ENCODE measurements at places on chromosomes 7 and 10.

GRCh38 chr7:46557781-46558180 is 636.7 kb upstream of the IGFBP3 start:
- no peak for DNase-seq

GRCh38 chr10:49277973-49278372 is 21.0 kb upstream of the C10orf71 start:
- no peak for DNase-seq

- no peak for DNase-seq
Measured at GRCh38 chr10:72248468-72249151, 25.1 kb upstream of the DDIT4 start.

DNA sequence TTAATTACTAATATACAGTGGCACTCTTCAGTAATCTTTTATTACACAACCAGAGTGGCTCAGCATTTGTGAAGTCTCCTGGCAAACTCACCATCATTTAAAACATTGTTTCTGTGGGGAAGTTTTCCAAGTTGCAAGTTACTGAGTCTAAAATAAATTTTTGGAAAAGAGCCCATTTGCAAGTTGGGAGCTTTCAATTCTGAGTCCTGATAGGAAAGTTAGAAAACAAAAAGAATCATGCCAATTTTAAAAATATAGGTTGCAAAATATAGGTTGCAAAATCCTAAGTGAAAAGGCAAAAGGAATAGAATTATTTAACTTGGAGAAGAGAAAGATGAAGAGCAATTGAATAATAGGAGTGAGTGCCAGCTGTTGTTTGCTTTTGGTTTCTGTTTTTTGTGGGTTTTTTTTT is 378.8 kb upstream of the C7orf33 start:
- DNase-seq: no peak

DNA sequence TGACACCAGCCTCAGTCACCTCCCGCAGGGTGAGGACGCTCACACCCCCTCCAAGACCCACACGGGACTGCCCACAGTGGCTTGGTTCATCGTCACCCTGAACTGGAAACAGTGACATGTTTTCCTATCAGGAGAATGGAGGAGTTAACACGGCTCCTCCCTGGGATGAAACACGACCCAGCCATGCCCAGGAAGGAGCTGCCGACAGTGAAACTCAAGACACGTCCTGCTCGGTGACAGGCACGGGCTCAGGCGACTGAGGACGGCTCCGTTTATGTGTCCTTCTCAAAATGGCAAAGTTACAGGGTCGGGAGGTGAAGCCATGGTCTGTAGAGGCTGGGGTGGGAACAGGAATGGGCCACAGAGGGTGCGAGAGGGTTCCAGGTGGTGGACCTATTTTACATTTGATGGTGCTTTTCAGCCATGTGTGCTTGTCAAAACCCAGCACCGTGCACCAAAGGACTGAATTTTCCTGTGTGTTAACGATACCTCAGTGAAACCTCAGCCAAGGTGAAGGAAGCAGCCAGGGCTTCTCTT is 272.4 kb downstream of the ADARB2 start:
- peak; percentile 35 for DNase-seq

GRCh38 chr7:135664046-135664589 is 1.8 kb downstream of the STMP1 start:
- no peak for DNase-seq

- DNase-seq: peak; percentile 21
Measured at GRCh38 chr10:119139464-119140067, 25.9 kb downstream of the SFXN4 start.

GRCh38 chr7:154469652-154470051 is 417.5 kb downstream of the DPP6 start:
- DNase-seq: no peak

- DNase-seq: no peak
Measured at GRCh38 chr10:1570416-1571051, 166.8 kb downstream of the ADARB2 start.

- DNase-seq: no peak
Measured at GRCh38 chr10:43969506-43969905, 320.8 kb upstream of the ZNF32 start.

DNA sequence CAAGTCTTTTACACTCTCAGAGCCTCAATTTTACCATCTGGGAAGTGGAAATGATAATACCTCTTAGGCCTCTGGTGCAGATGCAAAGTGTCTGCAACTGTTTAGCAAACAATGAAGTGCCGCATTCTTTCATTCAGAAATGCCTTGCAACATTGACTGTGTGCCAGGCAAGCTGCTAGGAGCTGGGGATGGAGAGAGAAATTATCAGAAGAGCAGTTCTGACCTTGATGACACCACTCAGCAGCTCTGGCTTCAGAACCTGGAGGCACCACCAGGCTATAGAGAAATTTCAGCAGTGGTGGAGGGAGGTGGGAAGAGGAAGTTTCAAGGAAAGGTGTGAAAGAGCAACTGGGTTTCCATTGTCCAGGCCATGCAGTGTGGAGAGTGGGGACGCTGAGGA is 78.1 kb upstream of the HABP2 start:
- DNase-seq: no peak

DNA sequence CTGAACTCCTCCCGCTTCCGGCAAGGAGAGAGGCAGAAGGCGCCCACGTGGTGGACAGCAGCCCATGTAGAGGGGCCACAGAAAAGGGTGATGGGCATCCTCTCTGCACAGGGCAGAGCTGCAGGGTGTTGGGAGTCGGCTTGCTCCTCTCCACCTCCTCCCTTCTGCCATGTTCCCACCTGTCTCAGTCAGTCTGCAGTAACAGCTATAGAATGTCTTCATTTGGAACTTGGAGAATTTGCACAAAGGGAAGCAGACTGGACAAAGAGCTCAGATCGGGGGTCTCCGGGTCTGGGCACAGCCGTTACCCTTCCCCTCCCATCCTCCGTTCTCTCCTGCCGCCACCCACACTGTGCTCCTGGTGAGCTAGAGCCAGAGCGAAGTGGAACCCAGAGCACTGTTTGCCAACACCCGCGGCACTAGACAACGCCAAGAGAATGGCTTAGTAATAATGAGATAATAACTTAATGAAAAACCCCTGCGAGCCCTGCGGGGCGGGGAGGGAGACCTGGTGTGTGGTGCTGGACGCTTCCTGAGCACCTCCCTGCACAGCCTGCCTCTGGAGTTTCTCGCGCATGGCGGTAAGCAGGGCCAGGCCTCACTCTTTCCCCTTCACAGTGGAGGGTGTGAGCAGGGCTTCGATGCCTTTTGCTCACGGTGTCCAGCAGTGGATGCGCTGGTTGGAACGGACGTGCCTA is 254.7 kb downstream of the PAXIP1 start:
- no peak for DNase-seq

DNA sequence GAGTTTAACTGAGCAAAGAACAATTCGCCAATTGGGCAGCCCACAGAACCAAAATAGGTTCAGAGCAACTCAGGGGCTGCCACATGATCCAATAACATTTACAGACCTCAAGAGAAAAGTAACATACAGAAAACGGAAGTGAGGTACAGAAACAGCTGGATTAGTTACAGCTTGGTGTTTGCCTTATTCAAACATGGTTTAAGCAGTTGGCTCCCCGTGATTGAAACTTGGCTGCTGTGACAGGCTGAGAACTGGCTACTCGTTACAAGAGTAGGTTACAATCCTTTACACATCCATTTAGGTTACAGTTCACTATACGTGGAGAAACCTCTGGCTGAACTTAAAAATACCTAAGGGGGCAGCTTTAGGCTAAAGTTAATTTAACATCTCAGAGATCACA is 673.1 kb upstream of the PHF14 start:
- peak; percentile 8 for DNase-seq

DNA sequence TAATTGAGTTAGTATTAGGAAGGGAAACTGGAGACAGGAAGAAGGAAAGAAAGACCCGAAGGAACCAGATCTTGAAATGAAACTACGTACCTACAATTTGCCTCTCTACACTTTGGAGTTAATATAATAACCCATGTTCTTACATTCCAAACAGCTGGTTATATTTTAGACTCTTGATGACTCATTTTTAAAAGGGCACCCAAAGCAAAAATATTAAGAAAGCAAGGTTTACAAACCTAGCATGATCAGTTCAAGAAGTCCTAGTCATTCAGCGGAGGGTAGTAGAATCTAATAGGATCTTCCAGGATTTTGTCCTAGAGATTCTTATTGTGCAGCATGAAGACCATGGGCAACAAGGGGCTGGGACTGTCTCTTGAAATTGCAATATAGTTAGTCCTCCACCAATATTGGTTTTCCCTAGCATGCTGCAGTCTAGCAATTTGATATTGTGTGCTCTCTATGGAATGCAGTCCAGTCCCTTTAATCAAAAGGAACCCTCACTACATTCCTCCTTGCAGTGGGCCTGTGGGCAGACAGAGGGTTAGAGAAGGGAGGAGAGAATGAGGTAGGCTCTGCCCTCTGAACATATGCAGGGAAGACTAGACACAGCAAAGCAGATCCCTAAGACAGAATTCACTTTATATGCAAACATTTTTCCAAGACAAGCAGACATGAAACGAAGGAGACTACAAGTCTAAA is 230.3 kb downstream of the INHBA start:
- DNase-seq: no peak

- DNase-seq: no peak
Measured at GRCh38 chr7:155850001-155850436, 37.8 kb upstream of the SHH start.

DNA sequence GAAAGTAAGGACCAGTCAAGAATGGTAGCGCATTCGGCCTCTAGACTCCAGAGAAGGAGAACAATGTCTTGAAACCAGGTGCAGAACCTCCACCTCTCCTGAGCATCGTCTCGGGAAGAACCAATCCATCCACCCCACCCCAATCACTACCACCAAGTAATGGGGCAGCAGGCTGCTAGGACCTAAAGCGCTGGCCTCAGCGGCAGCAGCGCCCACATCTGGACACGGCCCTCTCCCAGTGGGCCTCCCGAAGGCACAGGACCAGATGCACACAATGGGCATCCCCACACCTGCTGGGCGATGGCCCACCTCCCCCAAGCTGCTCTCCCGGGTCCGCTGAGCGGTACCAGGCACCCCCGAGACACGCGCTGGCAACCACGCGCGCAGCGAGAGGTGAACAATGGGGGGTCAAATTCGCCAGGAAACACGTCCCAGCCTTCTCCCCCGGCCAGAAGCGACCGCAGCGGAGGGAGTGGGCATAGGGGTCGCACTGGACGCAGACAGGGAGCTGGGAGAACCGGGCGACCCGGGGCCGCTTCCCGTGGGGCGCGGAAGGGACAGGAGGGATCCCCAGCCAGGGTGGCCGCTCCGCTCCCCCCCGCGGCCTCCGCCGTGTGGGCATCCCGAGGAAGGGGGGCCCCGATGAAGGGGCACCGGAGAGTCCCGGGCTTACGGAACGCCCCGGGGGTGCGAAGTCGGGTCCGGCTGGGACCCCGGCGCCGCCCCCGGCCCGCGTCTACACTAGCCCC is 506 bp downstream of the CTTNBP2 start:
- DNase-seq: no peak

Measured in right renal cortex interstitium (tissue), 3 donors.